ENCODE measurements at places on chromosomes 4 and X. TPM values are rescaled to one million over a fixed set of nuclear protein-coding genes. Genes with fewer than 3 reads are reported as not detected.

FGF2 gene
- 79.5 TPM for total RNA-seq

NHS gene
- total RNA-seq = 11.6 TPM

EXOC1L gene
- not detected for total RNA-seq

SLC4A4 gene
- total RNA-seq = 2.4 TPM

GPR50 gene
- not detected for total RNA-seq

KIAA1210 gene
- not detected for total RNA-seq

BEX4 gene
- 7.9 TPM for total RNA-seq

RASL11B gene
- total RNA-seq = not detected
